ENCODE measurements at places on chromosomes 3 and 15. TPM values are rescaled to one million over a fixed set of nuclear protein-coding genes. Genes with fewer than 3 reads are reported as not detected.

The ATG3 gene
- 80.4 TPM for total RNA-seq

The IL17RE gene
- total RNA-seq, result 0.47 TPM

The HDC gene
- total RNA-seq, result not detected

DNA sequence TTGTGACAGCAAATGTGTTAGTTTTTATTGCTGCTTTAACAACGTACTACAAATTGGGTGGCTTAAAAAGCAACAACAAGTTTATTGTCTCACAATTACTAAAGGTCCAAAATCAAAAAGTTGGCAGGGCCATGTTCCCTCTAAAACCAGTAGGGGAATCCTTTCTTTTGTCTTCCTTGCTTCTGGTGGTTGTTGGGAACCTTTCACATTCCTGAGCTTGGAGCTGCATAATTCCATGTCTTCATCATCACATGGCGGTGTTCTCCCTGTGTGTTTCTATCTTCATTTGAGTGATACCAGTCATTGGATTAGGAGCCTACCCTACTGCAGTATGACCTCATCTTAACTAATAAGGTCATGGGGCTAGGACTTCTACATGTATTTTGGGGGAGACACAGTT is 7.4 kb downstream of the SPRED1 start:
- H3K36me3 ChIP-seq, result no peaks in the 10 kb centered on the region
- H3K4me1 ChIP-seq, result no peaks in the 10 kb centered on the region
- no peak for DNase-seq
- H3K4me3 ChIP-seq, result no peak overlapping the region
- no peaks in the 10 kb centered on the region for H3K27me3 ChIP-seq
- no peak overlapping the region for H3K27ac ChIP-seq

DNA sequence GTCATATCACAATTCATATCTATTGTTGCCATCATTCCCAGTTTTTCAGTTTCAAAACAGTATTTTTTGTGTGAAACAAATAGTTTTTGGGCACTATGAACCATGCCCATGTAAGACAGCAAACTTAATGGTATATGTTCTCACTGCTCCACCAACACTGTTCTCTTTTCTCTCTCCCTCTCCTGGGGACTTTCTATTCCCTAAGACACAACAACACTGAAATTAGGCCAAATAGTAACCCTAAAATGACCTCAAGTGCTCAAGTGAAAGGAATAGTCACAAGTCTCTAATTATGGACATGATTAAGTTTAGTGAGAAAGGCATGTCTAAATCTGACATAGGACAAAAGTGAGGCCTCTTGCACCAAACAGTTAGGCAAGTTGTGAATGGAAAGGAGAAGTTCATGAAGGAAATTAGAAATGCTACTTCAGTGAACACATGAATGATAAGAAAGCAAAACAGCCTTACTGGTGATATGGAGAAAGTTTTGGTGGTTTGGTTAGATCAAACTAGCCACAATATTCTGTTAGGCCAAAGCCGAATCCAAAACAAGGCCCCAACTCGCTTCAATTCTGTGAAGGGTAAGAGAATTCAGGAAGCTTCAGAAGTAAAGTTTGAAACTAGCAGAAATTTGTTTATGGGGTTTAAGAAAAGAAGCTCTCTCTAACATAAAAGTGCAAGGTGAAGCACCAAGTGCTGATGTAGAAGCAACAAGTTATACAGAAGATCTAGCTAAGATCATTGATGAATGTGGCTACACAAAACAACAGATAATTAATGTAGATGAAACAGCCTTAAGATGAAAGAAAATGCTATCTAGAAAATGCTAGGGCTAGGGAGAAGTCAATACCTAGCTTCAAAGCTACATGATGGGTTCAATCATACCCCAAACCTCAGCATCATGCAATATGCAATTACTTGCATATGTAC is 104.2 kb downstream of the CBLB start:
- no peak overlapping the region for H3K27ac ChIP-seq
- H3K36me3 ChIP-seq, result no peaks in the 10 kb centered on the region
- DNase-seq, result no peak
- no peak overlapping the region for H3K4me3 ChIP-seq
- peaks cover 55% of the 10 kb centered on the region for H3K4me1 ChIP-seq

DNA sequence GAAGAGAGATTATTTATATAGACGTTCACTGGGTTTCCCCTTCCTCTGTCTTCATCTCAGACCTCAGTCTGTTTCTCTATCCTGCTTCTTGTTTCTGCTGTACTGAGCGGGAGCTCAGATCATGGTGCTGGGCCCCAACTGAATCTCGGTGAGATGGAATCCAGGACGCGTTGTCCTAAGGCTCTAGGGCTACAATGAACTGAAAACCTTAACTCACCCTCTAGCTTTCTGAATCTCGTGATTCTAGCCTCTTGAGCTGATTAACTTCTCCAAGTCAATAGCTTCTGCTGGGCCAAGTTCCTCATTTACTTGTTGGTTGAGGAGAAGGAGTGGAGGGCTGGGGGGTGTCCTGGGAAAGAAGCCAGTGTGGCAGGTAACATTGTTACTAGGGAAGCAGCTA is 32.7 kb upstream of the MAP3K13 start:
- H3K36me3 ChIP-seq, result no peaks in the 10 kb centered on the region
- no peaks in the 10 kb centered on the region for H3K27me3 ChIP-seq
- H3K4me3 ChIP-seq, result no peak overlapping the region
- no peak for DNase-seq
- no peaks in the 10 kb centered on the region for H3K4me1 ChIP-seq

DNA sequence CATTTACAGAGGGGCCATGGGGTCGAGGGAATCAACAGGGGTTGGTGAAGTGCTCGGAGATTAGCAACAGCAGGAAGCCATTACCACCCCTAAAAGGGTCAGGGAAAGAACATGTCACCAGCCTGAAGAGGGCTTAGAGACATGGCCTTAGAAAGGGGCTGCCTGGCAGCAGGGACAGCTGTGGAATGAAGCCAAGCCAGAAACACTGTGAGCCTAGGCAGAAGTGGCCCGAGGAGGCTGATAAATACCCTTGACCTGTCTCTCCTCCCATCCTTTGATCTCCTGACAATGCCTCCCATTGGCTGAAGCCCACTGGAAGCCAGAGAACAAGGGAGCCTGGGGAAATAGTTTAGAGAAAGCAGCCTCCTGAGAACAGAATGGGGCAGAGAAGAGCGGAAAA is 31.4 kb downstream of the GPD1L start:
- H3K36me3 ChIP-seq, result no peaks in the 10 kb centered on the region
- H3K4me3 ChIP-seq, result no peak overlapping the region
- H3K4me1 ChIP-seq, result peaks cover 14% of the 10 kb centered on the region
- H3K27ac ChIP-seq, result no peak overlapping the region
- H3K27me3 ChIP-seq, result no peaks in the 10 kb centered on the region

DNA sequence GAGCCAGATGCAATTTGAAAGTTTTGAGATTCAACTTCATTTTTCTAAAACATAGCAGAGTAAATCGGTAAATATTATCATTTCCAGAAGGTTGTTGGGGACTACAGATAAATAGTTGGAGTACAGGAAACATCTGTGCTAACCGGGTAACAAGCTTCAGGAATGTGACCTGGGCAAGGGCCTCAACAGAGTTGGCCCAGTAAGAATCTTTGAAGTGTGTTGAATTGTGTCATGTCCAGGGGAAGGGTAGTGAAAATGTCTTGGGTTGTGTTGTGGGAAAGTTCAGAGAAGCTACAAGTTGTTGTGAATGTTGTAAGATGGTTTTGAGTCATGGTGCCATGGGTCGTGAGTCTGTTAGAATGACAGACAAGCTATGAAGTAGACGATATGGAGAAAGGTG is 35.7 kb downstream of the SQOR start:
- no peak overlapping the region for H3K27ac ChIP-seq
- peaks cover 24% of the 10 kb centered on the region for H3K36me3 ChIP-seq
- no peaks in the 10 kb centered on the region for H3K4me1 ChIP-seq
- no peaks in the 10 kb centered on the region for H3K27me3 ChIP-seq
- no peak for DNase-seq

DNA sequence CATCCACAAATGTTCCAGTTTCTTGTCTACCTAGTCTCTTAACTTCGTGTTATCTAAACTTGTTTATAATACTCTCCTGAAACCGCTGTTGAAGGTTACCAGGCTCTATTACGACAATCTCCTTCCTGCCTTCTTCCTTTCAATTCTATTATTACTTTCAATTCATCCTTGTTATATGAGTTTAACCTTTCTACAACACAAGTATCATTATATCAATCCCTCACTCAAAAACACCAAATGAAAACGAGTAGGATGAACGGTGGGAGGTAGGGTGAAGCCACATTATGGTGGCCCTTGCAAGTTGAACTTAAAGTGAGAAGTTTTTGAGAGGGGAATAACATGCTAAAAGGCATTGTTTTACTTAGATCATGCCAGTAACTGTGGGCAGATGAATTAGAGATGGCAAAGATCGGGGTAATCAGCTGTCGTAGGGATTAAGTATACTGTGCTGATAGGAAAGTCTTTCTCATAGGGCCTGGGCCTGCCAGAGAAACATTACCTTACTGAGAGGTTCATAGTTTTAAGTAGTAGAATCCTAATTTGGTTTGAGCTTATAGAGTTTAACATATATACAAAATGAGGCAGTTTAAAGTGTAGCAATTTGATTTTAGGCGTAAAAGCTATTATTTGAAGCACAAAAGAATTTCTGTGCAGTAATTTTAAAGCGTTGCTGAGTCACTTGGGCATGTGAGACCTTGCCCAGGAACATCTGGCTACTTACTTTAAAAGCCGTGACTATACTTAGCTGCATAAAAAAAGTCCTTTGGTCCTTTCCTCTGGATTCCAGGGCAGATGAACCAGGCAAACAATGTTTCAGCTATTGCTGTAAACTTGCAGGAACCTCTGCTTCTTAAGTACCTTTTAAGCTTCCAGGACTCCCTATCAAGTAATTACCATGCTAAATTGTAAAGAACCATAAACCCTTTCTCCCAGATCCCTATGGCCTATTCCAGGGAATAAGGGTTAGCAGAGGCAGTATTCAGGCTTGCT is 3.3 kb upstream of the CEP97 start:
- no peak overlapping the region for H3K27ac ChIP-seq
- no peaks in the 10 kb centered on the region for H3K27me3 ChIP-seq
- H3K4me1 ChIP-seq, result peaks cover 29% of the 10 kb centered on the region
- H3K4me3 ChIP-seq, result no peak overlapping the region
- DNase-seq, result no peak
- H3K36me3 ChIP-seq, result no peaks in the 10 kb centered on the region

GRCh38 chr3:186492385-186492984 is 51.7 kb downstream of the CRYGS start:
- no peaks in the 10 kb centered on the region for H3K4me1 ChIP-seq
- no peaks in the 10 kb centered on the region for H3K36me3 ChIP-seq
- no peak overlapping the region for H3K4me3 ChIP-seq
- H3K27ac ChIP-seq, result no peak overlapping the region
- H3K27me3 ChIP-seq, result no peaks in the 10 kb centered on the region
